Stimulated activated CD8-positive, alpha-beta memory T cell treated with anti-CD3 and anti-CD28 coated beads, Interleukin-4, amount 100 ng/mL, for 4 hours (primary cell): ENCODE measurements at places on chromosomes 5 and 9.

GRCh38 chr5:160084144-160084543, 35.1 kb downstream of the PWWP2A start:
- no peak for DNase-seq

DNA sequence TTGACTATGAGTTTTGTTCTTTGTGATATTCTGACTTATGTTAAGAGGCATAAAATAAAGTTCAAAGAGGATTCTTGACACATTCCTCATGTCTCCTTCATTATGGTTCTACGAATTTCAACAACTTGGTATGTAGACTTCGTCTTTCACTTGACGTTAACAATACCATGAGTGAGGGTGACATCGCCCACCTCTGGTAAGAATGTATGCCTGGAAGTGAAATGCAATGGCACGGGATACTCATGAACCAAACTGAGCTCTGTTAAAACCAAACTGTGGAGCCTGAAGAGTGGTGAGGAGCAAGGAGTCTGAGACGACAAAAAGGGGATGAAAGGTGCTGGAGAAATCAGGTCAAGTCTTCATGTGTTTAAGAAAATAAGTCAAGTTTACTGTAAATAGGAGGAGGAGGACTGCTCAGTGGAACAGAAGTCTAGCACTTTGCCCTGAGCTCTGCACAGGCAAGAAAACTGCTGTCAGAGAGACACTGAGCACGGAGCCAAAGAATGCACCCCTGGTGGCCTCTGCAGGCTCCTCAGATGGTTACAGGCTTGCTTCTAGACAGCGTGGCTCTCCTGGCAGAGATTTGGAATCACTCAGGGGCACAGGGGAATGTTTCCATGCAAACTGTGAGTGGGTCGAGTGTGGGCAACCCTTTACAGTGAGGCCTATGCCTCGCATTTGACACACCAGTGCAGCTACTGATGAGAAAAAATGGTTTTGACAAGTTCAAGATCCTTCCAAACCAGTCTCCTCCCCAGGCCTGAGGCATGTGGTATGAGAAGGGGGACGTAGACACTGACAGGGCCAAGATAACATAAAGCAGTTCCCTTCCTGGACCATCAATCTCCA, 470.1 kb downstream of the IRX1 start:
- DNase-seq: no peak

GRCh38 chr5:64299805-64300204, 134.2 kb downstream of the RNF180 start:
- no peak for DNase-seq

DNA sequence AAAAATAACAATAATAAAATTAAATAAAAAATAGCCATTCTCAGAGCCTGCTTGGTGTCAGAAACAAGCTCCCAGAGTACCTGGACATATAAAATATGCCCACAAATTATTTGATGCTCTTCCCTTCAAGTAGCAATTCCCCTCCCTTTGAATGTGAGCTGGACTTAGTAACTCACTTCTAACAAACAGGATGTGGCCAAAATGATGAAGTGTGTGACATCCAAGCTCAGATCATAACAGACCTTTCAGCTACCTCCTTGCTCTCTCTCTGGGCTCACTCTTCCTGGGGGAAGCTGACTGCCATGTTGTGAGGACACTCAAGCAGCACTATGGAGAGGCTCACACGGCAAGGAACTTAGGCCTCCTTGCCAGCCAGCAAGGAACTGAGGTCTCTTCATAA, 69.0 kb downstream of the SPRY4 start:
- DNase-seq: no peak

GRCh38 chr5:58671155-58671554, 88.3 kb downstream of the RAB3C start:
- no peak for DNase-seq

- DNase-seq: no peak
Observed at GRCh38 chr5:53237876-53238275, 128.3 kb upstream of the MOCS2 start.

GRCh38 chr9:84758817-84759216, 89.3 kb downstream of the NTRK2 start:
- no peak for DNase-seq
